Amniotic stem cell (primary cell): ENCODE measurements at places on chromosomes 3 and 15.

DNA sequence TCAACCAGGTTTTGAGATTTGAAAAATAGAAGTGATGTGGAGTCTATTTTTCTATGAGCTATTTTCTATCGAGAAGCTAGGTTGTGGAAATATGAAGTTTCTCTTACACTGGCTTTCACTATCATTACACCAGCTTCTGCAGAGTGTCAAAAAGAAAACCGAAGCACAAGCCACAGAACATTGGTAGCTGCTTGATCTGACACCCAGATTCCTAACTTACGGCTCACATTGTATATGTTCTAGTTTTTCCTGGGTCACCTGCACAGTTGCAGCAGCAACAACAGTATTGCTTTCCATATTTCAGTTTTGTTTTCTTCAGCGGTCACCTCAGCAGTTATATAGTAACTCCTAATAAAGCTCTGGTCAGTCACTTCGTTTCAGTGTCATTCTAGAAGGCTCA, 790.1 kb downstream of the PLOD2 start:
- no peak for DNase-seq

GRCh38 chr3:41450416-41451231, 251.3 kb downstream of the CTNNB1 start:
- no peak for DNase-seq

DNA sequence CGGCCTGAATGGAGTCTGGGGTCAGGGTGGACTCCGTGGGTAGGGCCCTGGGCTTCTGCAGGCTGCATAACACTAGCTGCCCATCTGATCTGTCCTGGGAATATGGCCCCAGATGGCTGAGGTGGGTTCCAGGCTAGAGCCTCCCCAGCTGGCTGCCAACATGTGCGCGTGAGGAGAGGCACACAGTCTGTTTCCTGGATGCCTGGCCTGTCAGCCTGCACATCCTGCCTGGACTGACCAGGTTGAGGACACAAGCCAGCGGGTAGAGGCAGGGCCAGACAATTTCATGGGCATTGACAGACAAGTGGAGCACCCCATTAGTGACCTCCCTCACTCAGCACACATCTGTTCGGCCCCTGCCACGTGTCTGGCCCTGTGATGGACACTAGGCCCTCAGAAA, 29.8 kb upstream of the RPL29 start:
- no peak for DNase-seq

DNA sequence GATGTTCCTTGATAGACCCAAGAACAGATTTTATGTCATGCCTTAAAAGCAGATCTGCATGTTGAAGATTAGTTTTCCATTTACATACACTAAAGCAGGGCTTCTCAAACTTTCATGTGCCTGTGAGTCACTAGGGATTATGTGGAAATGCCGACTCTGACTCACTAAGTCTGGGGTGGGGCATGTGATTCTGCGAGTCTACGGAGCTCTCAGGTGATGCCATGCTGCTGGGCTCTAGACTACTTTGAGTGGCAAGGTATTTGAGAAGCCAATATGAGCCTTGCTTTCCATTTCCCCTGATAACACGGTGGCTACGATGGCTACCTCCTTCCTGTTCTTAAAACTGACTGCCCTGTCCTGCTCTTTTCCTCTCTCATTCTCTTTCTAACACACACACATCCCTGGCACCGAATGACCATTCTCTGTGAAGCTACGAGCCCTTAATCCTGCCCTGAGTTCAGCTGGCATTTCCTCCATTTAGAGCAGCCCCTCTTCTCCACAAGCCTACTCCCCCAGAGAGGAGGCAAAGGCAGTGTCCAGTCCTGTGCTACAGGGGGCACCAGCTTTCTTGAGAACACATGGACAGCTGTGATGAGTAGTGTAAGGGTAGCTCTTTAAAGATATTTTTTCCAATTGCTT, 39.7 kb upstream of the PYGO1 start:
- peak; percentile 75 for DNase-seq

- DNase-seq = no peak
These were observed 2.0 kb upstream of the IL20RB start for GRCh38 chr3:136955813-136956212.

- no peak for DNase-seq
These were observed 130.8 kb downstream of the HCN4 start for GRCh38 chr15:73237910-73238309.

DNA sequence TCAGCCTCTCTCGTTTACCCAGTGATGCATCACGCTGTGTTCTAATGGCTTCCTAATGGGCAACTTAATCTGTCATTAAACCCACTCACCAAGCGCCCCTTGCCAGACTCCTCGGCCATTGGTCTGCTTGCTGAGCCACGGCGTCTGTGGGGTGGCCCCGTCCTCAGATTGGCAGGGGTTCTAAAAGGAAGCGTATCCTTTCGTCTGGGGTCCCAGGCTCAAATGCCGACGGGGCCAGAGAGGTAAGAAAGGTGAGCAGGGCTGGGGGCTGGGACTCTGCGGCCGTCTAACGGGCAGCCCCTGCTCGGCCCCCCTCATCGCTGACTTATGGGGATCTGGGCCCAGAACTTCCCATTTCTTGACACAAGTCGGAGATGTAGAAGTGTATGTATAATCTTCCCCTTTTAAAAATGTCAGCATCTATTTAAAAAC, 315.1 kb upstream of the PROK2 start:
- no peak for DNase-seq

GRCh38 chr3:111732252-111732879, 126.7 kb upstream of the PHLDB2 start:
- no peak for DNase-seq

GRCh38 chr3:187624588-187624987, 45.6 kb downstream of the SST start:
- no peak for DNase-seq

DNA sequence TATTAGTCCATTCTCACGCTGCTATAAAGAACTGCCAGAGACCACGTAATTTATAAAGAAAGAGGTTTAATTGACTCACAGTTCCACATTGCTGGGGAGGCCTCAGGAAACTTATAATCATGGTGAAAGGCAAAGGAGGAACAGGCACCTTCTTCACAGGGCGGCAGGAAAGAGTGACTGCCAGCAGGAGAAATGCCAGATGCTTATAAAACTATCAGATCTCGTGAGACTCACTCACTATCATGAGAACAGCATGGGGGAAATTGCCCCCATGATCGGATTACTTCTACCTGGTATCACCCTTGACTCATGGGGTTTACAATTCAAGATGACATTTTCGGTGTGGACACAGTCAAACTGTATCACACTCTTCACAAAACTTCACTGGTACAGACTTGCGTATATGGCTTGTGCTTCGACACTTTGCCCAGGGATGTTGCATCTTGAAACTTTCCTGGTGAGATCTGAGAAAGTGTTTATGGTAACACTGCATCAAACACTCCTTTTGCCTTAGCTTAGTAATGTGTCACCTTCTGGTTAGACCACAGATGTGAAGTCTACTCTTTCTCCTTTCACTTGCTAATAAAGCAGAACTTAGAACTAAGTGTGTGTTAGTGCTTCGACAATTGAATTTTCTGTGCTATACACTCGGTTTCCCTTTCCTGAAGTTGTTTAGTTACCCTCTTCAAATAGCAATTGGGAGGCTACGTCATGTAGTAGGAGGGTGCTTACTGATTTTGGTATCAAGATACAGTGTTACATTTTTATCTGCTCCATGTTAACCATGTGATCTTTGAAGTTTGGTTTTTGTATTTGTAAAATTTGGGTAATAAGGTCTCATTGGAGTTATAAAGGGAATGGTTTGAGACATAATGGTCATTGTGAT, 185.7 kb downstream of the LPP start:
- no peak for DNase-seq

DNA sequence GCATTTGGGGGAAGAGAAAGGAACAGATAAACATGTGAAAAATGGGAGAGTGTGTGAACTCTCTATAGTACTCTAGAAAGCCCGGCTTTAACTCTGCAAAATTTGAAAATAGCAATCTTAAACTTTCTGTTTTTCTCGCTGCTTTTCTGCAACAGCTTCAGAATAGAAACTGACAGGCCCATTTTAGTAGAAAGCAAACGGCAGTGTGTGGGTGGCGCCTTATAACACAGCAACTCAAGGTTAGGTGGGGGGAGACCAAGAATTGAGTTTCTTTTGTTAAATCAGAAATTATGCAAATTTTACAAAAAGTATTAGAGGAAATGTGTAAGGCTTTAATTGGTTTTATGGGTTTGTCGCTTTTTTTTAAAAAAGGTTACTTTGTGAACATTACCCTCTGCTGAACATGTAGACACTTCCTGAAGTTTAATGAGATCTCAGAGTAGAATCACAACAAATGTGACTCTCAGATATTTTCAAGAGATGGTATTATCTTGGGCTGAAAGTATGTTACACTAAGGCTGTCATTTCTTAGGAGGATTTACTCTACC, 107.0 kb downstream of the PTPRG start:
- no peak for DNase-seq

DNA sequence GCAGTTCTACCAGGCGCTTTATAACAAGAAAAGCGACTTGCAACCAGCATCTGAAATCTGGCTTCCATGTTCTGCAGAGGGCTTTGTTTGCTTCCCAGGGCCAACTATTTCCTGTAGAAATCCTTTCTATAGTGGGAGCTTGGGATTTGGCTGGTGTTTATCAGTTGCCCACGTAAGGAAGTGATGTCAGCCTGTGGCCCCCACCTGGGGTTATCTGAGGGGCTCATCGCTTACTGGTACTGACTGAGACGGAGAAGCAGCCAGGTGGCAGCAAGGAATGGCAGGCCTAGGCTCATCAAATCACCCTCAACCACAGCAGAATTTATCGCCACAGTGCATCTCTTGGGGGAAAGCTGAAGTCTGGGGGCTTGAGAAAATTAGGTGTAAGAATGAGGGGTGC, 14.6 kb upstream of the CCR9 start:
- DNase-seq = no peak

DNA sequence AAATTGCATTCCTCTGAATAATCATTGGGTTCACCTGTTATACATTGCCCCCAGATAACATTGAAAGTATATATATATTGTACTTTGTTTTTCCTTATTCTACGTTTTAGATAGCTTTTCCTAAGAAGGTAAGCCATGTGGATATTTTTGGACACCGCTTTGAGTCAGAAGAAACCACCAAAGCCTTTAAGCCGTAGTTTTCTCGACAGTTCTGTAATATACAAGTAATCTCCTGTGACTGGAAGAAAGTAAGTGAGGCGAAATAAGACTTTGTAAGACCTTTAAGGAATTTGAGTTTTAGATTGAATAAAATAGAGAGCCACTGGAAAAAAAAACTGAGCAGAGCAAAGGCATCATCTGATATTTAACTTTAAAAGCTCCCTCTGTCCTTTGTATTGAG, 1092.0 kb downstream of the DIPK2A start:
- no peak for DNase-seq

GRCh38 chr3:127590282-127590592, 296 bp downstream of the TPRA1 start:
- no peak for DNase-seq

DNA sequence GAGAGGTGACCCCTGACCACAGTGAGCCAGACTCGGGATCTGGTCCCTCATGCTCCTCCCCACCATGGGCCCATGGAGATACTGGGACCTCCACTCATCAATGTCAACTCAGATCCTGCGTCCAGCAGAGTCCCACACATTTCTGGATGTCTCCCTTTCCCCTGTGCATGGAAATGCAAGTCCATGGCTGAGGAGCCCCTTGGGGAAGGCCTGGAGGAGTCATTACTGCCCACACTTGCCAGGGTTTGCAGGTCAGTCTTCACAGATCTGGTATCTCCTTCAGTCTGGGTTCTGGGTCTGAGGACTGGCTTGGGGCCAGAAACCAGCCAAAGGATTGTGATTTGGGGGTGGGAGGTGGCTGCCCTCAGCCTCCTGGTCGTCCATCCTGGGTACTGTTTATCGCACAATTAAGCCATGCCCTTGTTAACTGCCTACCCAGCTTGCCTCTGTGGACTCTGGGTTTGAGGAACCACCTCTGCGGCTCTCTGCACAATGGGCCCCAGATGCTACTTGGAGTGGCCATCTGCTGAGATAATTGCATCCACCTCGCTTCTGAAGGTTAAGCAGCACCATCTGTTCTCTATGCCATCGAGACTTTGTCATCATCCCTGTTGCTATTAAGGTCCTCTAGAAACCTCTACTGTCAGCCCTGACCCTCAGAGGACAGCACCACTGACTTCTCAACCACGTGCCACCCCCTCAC, 49.9 kb upstream of the KLF13 start:
- no peak for DNase-seq

- DNase-seq = no peak
These were observed 22.6 kb downstream of the CSRNP1 start for GRCh38 chr3:39130693-39131265.

DNA sequence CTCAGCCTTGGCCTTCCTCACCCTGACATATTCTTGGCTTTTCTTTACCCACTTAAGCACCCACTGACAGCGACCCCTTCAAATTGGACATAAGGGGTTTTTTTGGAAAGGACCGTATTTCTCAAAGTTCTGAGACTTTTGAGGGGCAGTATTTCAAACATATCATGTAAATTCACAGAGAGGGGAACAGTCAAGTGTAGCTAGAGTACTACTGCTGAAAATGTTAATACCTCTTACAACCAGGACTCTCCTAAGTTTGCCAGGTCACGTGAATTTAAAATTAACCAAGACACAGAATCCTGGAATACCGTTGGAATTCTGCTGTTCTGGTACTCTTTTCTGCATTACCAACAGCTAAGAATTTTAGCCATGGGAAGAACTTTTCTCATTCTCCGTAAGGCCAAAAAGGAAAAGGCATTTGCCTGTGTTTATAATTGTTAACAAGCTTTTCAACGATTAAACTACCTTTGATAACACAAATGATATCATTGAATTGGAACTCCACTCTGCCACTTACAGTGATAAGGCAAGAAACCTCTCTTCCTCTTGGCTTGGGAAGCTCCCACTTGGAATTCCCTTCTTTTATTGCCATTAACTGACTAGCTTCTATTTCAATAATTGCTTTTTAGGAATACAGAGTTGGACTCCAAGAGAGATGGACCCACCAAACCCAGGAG, 597 bp upstream of the GBE1 start:
- no peak for DNase-seq

DNA sequence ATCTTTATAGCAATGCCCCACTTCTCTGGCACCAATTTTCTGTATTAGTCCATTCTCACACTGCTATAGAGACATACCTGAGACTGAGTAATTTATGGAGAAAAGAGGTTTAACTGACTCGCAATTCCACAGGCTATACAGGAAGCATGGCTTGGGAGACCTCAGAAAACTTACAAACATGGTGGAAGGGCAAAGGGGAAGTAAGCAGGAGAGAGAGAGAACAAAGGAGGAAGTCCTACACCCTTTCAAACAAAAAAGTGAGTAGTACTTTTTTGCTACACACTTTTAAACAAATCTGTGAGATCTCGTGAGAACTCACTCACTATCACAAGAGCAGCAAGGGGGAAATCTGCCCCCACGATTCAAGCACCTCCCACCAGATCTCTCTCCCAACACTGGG, 67.8 kb upstream of the ZBED2 start:
- no peak for DNase-seq

GRCh38 chr3:63050548-63051177, 175.4 kb upstream of the CADPS start:
- DNase-seq = no peak
